ENCODE measurements at places on chromosomes 7 and 10. TPM values are rescaled to one million over a fixed set of nuclear protein-coding genes. Genes with fewer than 3 reads are reported as not detected.
A peak's percentile ranks its signal among the peaks of the same experiment; 100 is the strongest.

Gene TMEM184A
- total RNA-seq: not detected

Gene CYP2E1
- total RNA-seq: 1.4 TPM

- H3K4me1 ChIP-seq: no peaks in the 10 kb centered on the region
- H3K27me3 ChIP-seq: no peaks in the 10 kb centered on the region
- no peak overlapping the region for H3K27ac ChIP-seq
- no peak overlapping the region for H3K4me3 ChIP-seq
- no peak for DNase-seq
- H3K36me3 ChIP-seq: no peaks in the 10 kb centered on the region
Observed at GRCh38 chr10:107806026-107806425, 641.5 kb upstream of the SORCS1 start.

DNA sequence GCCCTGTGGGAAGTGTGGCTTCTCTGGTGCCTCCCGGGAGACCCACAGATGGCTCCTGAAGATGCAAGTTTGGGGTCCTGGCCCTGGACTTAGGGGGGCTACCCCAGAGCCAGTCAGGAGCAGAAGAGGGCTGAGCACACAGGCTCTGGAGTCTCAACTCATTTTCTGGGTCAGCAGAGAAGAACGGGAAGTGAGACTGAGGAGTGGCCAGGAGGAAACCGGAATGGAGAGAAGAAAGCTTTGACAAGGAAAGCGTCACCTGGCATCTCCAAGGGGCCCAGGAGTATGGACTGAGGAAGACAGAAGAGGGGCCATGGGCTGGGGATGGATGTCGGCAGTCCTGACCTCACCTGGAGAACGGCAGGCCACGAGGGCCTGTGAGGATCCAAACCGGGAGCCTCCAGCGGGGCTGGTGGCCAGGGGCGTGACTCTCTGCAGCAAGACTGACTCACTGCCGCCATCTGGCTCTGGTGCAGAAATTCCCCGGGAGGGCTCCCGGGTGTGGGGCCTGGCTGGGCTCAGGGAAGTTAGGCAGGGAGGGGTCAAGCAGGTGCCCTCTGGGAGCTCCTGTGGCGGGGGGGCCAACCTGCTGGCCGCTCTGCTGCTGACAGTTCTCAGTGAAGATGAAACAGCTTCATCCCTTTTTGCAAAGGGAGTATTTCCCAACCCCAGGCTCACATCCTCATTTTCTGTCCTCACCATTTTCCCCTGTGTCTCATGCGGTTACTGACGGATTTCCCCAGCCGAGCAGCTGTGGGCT, 23.6 kb downstream of the DAGLB start:
- H3K27ac ChIP-seq: peak overlapping the region; percentile 37
- H3K36me3 ChIP-seq: peaks cover 64% of the 10 kb centered on the region
- peaks cover 7% of the 10 kb centered on the region for H3K4me1 ChIP-seq
- no peaks in the 10 kb centered on the region for H3K27me3 ChIP-seq
- H3K4me3 ChIP-seq: no peak overlapping the region
- DNase-seq: no peak

GRCh38 chr10:128101901-128102300, 24.3 kb downstream of the MKI67 start:
- peaks cover 37% of the 10 kb centered on the region for H3K4me1 ChIP-seq
- no peaks in the 10 kb centered on the region for H3K36me3 ChIP-seq
- DNase-seq: no peak
- H3K27me3 ChIP-seq: no peaks in the 10 kb centered on the region

- H3K36me3 ChIP-seq: peaks cover 9% of the 10 kb centered on the region
- DNase-seq: no peak
- H3K4me1 ChIP-seq: no peaks in the 10 kb centered on the region
- no peak overlapping the region for H3K27ac ChIP-seq
- peaks cover 6% of the 10 kb centered on the region for H3K27me3 ChIP-seq
Observed at GRCh38 chr10:71413581-71413980, 16.9 kb downstream of the CDH23 start.

Gene ASAH2B
- total RNA-seq: 5.3 TPM

DNA sequence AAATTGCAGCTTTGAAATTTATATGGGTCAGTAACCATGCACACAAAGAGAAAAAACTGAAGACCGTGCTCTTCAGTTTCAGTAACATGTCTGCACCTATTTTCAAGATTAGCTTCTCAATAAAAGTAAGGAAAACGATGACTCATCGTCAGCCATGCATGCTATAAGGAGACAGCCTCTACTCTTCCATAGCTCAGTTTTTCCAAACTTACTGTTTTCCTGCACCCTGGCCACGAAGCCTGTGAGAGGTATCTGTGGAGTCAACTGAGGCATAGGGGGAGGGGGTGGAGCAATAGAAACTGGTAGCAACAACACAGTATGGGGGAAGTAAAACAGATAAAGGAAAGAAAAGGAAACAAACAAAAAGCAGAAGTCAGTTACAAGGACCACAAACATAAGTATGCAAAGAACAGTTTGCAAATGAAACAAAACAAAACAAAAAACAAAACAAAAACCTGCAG, 58.0 kb downstream of the PDSS1 start:
- no peaks in the 10 kb centered on the region for H3K27me3 ChIP-seq
- H3K36me3 ChIP-seq: peaks cover 4% of the 10 kb centered on the region
- peaks cover 10% of the 10 kb centered on the region for H3K4me1 ChIP-seq
- H3K27ac ChIP-seq: peak overlapping the region; percentile 51

DNA sequence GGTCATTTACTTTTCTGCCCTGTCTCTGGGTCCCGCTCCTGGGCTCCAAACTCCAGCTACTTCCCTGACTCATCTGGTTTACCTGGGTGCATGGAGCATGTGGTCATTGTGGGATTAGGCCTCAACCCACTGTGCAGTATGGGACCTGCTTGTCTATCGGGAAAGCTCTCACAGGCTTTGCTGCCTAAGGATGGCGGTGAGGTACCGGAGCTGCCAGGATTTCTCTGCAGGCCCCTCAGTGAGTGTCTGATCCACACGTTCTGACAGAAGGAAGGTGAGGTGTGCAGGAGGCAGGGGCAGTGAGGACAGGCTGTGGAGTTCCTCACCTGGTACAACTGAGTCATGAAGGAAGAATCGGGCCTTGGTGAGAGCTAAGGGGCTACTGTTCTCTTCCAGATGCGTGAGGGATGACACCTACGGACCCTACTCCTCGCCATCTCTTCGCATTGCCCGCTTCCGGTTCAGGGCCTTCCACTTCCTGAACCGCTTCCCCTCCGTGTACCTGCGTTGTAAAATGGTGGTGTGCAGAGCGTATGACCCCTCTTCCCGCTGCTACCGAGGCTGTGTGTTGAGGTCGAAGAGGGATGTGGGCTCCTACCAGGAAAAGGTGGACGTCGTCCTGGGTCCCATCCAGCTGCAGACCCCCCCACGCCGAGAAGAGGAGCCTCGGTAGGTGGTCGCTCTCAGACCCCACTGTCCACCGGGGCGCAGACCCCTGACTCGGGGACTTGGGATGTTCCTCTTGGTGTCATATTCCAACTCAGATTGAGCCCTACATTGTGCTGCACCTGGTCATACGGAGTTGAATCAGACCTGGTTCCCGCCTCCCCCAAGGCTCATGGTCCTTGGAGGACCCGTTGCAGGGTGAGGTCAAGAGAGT, 56.7 kb downstream of the C10orf120 start:
- DNase-seq: no peak
- H3K4me3 ChIP-seq: no peak overlapping the region
- peaks cover 4% of the 10 kb centered on the region for H3K27me3 ChIP-seq
- H3K4me1 ChIP-seq: no peaks in the 10 kb centered on the region
- no peak overlapping the region for H3K27ac ChIP-seq

Gene SLC25A28
- total RNA-seq: 89.3 TPM

Data from naive thymus-derived CD8-positive, alpha-beta T cell (primary cell).